ENCODE measurements at places on chromosomes 5 and 9. TPM values are rescaled to one million over a fixed set of nuclear protein-coding genes. Genes with fewer than 3 reads are reported as not detected.

DNA sequence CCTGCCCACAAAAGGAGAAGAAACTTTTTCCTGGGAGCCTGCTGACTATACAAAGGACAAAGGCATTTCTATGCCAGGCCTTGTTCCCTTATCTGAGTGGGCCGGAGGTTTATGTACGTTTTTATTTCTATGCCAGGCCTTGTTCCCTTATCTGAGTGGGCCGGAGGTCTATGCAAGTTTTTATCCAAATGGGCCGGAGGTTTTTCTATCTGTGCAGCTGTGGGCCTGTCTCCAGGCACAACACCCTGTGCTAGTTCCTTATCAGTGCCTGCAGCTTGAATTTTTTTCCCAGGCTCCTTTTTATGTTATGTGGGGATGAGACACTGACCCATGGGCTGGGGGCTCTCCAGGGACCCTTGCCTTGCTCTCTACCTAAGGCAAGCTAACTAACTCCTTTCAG lies 5.5 kb downstream of the SLC25A2 start:
- no peak for DNase-seq

The SLC6A18 gene
- total RNA-seq = not detected

GRCh38 chr5:58929726-58930125 lies 346.9 kb downstream of the RAB3C start:
- no peak for DNase-seq

The ANKRD55 gene
- 0.27 TPM for total RNA-seq

DNA sequence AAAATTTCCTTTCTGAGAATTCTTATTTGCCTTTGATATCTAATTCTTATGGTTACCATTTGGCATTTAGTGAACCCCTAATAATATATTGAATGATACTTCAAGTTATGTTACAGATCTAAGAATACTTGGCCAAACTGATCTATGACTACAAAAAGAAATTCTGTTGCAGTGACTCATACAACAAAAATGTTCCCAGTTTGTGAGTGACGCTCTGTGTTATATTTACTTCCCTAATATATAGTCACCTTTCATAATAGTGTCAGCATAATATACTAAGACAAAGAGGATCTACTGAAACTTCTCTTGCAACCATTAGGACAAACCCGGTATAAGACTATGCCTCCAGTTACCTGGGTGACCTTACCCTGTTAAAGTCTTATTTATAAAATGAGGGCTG lies 216.9 kb upstream of the TLX3 start:
- no peak for DNase-seq

- DNase-seq = no peak
Observed at GRCh38 chr9:18124760-18125159, 349.2 kb upstream of the ADAMTSL1 start.

GRCh38 chr9:78552802-78553201 lies 255.9 kb downstream of the PSAT1 start:
- DNase-seq = no peak

DNA sequence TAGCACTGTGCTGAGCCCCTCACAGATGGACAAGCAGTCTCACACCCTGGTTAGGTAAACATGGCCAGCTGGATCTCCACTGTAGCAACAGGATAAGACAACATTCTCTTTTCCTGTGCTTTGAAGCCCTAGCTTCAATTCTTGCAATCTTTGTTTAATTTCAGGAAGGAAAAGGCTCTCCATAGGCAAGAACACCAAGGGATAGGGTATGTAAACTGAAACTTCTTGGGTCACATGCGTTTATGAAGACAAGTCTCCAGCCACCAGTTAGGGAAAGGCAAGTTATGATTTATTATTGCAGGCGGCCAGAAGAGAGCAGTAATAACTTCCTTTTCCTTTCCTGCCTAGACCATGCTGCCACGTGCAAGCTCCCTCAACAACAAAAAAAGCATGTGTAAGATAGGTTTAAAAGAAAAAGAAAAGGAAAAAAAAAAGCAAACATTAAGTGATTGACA lies 50.1 kb upstream of the POU5F2 start:
- no peak for DNase-seq

GRCh38 chr9:21037278-21037677 lies 5.8 kb upstream of the HACD4 start:
- DNase-seq = no peak

- no peak for DNase-seq
Observed at GRCh38 chr5:170333161-170333910, 35.8 kb upstream of the LCP2 start.

DNA sequence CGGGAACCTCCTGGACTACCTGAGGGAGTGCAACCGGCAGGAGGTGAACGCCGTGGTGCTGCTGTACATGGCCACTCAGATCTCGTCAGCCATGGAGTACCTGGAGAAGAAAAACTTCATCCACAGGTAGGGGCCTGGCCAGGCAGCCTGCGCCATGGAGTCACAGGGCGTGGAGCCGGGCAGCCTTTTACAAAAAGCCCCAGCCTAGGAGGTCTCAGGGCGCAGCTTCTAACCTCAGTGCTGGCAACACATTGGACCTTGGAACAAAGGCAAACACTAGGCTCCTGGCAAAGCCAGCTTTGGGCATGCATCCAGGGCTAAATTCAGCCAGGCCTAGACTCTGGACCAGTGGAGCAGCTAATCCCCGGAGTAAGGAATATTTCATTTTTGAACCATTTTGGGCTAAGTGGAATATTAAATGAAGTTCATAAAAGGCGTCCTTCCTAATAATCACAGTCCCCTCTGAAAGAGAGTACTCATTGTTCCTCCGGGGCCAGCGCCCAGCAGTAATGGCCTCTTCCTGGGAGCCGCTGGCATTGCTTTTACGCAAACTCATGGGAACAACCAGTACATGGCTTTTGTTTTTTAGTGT lies 23.6 kb downstream of the QRFP start:
- DNase-seq = peak; percentile 70

GRCh38 chr9:72465593-72465984 lies 55.8 kb upstream of the TMC1 start:
- DNase-seq = no peak

GRCh38 chr5:138620663-138621224 lies 45.5 kb upstream of the HSPA9 start:
- no peak for DNase-seq

DNA sequence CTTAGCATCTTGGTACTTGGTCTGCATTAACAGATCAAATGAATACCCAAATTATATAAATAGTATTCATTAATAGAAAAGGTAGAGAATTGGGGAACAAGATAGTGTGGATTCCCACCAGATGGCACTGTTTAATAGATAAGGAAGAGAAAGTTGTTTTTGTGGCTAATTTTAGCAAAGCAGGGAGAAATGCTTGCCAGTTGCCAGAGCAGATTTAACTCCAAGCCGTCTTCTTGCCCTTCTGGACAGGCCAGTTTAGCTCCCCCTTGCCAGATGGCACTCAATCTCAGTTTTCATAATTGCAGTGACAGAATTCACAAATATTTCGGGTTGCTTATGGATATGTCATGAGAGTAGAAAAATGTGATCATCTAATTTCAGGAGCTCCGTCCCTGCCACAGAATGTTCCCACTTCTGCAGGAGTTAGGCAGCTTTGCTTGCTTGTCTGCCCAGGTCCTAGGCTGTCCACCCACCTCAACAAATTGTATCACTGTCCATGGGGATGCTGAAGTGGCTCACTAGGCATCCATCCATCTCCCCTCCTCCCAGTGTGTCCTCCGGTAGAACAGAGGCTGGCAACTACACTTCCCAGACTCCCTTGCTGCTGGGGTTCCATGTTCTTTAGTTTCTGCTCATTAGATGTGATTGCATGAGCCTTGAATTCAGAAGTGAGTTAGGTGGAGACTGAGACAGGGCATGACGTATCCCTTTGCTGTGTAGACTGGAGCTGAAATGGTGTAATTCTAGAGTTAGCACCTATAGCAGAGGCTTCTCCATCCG lies 11.8 kb upstream of the HEXB start:
- no peak for DNase-seq

The RASGEF1C gene
- 0.27 TPM for total RNA-seq

DNA sequence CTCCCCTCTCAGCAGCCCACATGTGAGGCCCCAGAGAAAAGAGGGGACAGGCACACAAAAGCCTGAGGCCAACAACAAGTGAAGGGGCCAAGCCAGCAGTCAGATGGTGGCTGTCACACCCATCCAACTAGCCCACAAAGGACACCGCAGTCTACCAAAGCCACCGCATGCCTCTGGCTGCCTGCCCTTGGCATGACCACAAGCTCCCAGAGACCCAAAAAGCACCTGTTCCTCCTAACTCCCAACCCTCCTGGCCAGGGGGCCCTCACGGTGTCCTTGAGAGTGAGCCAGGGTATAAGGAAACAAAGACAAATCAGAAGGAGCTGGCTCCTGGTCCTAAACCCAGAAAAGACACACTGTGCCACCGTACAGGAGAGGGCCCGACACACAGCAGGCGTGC lies 77.8 kb upstream of the LRRTM2 start:
- no peak for DNase-seq

DNA sequence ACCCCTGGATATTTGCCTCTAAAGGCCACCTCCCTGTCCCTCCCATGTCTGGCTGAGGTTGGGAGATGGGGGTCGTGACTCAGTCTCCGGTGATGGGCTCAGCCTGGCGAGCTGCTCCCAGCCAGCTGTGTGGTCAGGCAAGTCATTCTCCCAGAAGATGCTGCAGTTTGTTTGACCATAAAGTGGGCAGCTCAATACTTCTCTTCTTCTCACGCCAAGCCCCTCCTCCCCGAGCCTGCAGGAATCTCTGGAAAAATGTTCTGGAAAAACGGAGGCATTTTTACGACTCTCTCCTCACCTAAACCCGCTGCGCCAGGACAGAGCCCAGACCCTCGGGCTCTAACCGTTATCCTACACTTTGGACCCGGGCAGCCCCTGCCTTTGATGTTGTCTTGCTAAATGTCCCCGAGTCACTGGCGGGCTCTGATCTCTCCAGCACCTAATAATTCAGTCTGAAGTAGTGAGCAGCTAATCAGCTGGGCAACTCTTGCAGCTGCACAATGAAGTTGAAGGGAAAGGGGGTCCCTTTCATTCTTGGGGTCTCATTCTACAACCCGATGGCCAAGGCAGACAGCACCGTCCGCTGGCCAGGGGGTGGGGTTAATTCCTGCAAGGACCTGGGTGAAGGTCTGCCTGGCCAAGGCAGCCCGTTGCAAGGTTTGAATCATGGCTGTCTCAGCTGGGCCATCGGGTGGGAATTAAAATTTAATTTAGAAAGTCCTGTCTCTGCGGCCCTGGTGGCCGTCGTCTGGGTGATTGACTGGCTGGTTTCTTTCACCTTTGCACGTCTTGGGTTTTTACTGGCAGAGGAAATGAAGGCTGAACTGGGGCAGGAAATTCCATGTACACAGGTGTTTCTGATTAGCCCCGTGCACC lies 12.3 kb downstream of the DCANP1 start:
- DNase-seq = no peak

The ARL10 gene
- 6.0 TPM for total RNA-seq

GRCh38 chr9:98962861-98963260 lies 19.2 kb downstream of the COL15A1 start:
- DNase-seq = no peak

DNA sequence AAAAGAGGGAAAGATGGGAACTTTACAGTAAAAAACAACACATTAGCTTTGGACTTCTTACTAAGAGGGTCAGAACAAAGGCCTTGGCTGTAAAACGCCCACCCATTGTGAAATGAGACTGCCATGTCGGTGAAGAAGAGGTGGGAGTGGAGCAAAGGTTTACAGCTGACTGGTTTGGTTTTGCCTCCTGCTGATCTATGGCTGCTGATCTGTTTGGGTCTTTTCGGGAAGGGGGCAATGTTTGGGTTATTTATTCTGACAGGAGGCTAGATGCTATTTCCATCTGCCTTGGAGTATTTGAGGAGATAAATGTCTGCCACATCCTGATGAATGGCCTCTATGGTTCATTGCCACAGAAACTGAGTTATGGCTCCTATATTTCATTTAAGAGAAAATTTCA lies 408.7 kb downstream of the TLE4 start:
- DNase-seq = no peak

GRCh38 chr5:133372293-133372937 lies 239.9 kb downstream of the FSTL4 start:
- DNase-seq = no peak

GRCh38 chr5:72387985-72388384 lies 67.8 kb downstream of the PTCD2 start:
- DNase-seq = no peak

DNA sequence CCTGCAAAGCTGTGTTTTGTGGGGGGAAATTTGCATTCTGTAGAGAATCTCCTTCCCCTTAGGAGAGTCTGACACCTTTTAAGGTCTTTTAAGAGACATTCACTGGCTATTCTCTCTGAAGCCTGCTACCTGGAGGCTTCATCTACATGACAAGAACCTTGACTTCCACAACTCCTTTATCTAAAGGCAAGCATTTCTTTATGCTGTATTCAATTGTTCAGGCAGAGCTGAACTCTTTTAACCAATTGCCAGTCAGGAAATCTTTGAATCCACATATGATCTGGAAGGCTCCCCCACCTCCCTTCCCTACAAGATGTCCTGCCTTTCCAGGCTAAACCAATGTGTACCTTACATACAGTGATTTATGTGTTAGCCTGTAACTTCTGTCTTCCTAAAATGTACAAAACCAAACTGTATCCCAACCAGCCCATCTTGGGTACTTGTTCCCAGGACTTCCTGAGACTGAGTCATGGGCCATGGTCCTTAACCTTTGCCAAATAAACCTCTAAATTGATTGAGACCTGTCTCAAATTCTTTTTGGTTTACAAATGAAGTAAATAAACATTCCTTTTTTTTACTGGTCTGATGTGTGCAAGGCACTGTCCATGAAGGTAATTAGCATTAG lies 9.9 kb downstream of the C9orf85 start:
- no peak for DNase-seq

The ADAMTSL2 gene
- 6.0 TPM for total RNA-seq

Data from left ventricle myocardium inferior (tissue), 1 donor.